Activated CD4-positive, alpha-beta T cell treated with anti-CD3 and anti-CD28 coated beads, Interleukin-2, amount 10 ng/mL, durations not matched to agents 24 days and 14 days (primary cell): ENCODE measurements at places on chromosomes 3 and 15. TPM values are rescaled to one million over a fixed set of nuclear protein-coding genes. Genes with fewer than 3 reads are reported as not detected.

DNA sequence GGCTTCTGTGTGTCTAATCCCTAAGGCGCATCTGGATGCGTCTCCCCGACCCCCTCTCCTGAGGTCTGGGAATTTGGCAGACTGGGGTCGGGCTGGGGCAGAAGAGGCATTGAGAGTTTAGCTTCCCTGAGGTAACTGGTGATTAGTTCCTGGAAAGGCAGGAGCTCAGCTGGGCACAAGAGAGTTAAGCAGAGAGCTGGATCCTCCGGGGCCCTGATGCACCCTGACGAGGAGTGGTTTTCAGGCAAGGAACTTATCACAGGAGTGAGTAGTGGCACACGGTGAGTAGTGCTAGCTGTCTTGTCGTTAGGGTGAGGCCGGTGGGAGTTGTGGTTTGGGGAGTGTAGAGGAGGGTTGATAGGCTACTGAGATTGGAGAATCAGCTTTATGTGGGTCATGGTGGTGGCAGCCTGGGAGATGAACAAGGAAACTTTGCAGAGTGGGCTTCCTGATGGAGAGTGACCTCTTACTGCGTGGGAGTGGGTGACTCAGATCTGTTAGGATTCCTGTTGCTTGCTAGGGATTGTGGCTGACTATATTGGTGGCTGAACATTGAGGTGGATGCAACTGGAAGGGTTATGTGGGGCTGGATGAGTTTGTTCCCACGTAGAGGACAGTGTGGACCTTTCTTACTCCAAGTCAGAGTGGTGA lies 897 bp downstream of the RAD54L2 start:
- DNase-seq = peak; percentile 76

DNA sequence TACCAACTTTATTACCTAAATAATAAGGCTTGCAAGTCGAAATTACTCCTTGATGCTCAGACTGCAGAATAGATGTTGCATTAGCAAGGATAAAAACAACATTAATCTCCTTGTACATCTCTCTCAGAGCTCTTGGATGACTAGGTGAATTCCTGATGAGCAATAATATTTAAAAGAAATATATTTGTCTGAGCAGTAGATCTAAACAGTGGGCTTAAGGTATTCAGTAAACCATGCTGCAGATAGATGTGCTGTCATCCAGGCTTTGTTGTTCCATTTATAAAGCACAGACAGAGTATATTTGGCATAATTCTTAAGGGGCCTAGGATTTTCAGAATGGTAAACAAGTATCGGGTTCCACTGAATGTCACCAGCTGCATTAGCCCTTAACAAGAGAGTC lies 257.1 kb downstream of the TUSC7 start:
- no peak for DNase-seq

DNA sequence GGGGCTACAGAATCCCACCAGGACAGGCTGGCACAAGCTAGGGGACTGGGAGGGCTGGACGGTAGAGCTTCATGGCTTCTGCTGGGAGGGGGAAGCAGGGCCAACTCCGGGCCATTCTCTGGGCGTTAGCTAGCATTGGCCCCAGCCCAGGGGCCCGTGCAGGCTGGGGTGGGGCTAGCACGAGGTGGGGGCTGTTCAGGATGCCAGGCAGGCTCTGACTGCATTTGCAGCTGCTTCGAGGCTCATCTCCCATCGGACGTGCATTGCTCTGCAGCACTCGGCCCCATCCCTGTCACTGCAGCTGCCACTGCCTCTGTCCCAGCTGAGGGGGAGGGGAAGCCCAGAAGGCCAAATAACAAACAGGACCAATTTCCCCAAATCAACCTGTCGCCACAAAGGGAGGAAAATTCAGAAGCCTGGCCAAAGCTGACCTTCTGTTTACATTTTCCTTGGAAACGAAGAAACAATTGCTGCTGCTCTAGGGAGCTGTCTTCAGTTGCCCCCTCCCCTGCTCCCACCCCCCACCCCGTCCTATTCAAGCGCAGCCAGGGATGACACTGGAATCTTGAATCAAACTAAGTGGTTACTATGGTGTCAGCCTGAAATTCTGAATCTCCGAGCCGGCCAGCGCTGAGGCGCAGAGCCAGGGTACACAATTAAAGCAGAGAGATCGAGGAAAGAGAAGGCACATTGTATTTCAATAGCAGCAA lies 138.8 kb upstream of the PRR20G start:
- no peak for DNase-seq

DNA sequence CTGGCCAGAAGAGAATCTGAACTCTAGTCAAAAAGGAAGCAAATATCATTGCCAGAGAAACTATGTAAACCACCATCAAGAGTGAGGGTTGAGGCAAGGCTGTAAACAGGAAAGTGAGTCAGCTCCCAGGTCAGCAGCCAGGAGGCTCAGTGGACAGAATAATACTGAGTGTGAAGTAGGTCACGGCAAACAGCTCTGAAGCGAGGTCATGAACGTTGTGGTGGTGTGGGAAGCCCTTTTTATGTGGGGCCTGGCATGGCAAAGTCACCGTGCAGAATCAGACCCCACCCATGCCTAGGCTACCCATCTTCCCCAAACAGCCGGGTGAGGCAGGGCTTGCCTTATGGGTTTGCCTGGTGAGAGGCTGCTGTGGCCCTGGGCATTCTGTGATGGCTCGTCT lies 43.9 kb downstream of the THBS1 start:
- DNase-seq = peak; percentile 90

GRCh38 chr3:133459400-133459799 lies 59.5 kb downstream of the BFSP2 start:
- DNase-seq = no peak

DNA sequence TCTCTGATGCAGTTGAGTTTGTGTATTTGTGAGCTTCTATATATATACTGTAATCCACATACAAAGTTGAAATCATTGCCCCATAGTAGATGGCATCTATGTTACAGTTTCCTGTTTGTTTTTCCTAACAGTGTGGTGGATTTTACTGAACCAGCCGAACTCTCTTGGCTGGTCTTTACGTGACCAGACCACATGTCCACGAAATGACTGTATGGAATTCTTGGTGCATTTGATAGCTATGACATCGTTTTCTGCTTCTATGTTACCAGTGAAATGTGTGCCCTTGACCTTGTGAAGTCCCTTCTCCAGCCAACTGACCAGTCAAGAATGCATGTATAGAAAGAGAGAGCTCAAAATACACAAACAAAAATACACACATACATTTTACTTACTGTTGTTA lies 1.8 kb downstream of the KCNMB2 start:
- no peak for DNase-seq

DNA sequence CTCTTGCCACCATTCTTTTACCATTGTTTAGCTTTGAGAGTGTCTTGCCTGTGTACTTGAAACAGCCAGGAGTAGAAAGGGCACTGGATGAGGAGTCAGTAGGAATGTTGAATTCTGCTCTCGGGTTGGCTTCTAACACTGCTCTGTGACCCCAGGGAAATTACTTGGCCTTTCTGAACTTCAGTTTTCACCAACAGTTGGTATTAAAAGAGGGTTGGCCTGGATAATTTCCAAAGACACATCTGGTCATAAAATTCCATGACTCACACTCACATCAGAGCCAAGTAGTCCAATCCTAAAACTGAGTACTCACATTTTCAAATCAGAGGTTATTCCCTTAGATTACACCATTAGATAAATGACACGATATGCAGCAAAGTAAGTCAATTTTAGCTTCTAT lies 141.6 kb downstream of the ECT2 start:
- no peak for DNase-seq

GRCh38 chr3:69560116-69560515 lies 174.2 kb upstream of the FRMD4B start:
- no peak for DNase-seq

GRCh38 chr3:196749125-196749524 lies 9.5 kb downstream of the PAK2 start:
- no peak for DNase-seq

DNA sequence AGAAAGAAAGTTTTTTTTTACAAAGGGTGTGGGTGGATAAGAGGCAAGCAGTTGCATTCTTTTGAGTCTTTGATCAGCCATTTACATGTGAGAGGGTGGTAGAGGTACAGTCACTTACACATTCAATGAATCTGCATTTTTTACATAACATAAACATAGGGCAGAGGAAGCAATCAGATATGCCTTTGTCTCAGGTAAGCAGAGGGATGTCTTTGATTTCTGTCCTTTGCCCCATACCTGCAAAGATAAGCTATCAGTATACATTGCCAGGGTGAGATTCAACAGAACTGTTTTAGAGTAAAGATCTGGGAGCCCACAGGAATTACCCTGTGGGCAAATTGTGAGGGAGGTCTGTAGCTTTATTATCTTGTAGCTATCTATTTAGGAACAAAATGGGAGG lies 5.4 kb upstream of the PPP1R2 start:
- DNase-seq = no peak

DNA sequence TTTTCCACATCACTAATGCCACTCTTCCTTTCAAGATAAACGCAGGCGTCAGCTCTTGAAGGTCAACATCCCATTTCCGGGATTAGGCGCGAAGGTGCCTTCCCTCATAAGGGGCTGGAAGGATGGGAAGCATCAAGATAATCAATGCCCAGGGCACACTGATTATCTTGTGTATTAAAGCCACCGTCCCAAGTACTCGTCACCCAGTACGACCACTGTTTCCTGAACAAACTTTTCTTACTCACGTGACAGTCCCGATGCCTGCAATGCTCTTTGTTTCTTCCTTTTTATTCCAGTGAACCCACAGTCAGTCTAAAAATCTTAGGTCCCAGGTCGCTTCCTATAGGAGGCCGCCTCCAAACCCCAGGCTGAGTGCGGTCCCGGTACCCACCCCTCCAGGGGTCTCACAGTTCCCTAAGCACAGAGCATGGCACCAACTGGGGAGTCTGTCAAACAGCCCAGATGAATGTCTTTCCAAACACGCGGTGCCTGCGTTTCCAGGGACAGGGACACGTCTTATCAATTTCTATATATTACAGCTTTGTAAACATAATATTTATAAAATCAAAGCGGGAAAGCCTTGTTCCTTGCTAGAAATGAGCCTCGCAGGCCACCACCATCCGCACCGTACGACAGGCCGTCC lies 589 bp downstream of the ANAPC13 start:
- no peak for DNase-seq

GRCh38 chr15:89577776-89578115 lies 2.5 kb downstream of the TICRR start:
- no peak for DNase-seq

DNA sequence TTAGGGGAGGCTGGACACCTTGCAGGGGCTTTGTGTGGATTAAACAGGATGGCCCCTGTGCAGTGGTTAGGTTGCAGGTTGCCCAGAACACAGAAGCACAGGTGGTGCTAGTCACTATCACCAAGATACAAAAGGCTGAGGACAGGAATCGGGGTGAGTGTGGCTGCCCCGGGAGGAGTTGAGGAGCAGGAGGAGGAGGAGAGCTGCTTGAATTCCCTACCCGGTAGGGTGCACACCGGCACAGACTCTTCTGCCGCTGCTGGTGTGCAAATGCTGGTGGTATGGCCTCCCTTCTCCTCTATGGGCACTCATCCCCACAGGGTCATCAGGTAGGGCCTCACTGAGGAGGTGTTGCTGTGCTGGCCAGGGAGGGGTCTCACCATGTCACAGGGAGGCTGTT lies 67.5 kb upstream of the SMAD6 start:
- DNase-seq = no peak

DNA sequence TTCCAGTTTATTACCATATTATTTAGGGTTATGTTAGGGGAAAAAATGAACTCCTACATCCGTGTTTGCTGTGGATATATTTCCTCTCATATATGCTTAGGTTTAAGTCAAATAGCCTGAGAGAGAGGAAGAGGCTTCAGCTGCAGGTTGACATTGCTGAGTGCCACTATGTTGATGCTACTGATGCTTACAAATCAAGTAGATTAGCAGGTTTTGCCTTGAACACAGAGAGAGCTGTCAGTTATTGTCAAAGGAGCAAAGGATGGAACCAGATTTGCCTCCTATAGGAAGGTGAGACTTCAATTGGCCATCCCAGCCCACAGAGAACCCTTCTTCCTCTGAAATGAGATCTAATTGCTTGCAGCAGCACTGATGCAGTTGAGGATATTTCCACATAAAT lies 339.2 kb downstream of the CADM2 start:
- no peak for DNase-seq

DNA sequence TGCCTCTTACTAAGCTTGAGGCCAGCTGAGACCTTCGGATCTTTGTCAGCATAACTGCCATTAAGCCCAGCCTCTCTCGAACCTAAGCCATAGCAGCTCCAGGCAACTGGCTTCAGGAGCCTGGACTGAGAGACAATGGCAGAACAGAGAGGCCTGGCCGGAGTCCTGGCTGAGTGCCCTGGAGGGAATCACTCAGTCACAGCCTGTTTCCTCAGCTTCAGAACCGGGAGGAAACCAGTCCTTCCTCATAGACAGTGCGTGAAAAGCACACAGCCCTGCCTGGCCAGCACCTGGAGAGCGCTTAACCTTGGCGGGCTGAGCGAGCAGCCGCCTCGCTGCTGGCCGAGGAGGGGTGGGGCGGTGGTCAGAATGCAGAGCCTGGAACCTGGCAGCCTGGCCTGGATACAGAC lies 21.6 kb downstream of the RNU5B-1 start:
- DNase-seq = no peak

- no peak for DNase-seq
These were observed 321.0 kb upstream of the NAALADL2 start for GRCh38 chr3:174538151-174538550.

DNA sequence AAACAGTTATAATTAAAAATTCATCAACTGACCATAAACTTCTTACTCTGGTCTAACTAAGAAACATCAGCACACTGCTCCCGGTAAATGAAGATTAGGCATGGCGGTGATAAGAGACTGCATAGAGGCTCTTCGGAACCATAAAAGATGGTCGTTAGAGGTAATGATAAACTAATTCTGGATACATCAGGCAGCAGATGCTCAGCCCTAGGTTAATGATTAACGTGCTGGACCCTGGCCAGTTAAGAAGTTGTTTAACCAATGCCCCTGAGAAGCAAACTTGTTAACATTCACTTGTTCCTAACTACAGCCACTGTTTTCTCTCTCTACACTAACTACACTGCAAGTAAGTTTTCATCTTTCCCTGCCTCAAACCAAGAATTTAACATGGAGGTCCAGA lies 111.5 kb downstream of the PDZRN3 start:
- no peak for DNase-seq

DNA sequence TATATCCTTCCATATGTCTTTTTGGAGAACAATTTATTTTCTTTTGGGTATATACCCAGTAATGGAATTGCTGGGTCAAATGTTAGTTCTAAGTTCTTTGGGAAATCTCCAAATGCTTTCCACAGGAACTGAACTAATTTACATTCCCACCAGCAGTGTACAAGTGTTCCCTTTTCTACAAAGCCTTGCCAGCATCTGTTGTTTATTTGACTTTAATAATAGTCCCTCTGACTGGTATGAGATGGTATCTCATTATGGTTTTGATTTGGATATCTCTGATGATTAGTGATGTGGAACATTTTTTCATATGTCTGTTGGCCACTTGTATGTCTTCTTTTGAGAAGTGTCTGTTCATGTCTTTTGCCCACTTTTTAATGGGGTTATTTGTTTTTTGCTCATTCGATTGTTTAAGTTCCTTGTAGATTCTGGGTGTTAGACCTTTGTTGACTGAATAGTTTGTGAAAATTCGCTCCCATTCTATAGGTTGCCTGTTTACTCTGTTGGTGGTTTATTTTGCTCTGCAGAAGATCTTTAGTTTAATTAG lies 48.4 kb downstream of the TMEM45A start:
- DNase-seq = no peak

OR5K2 gene
- not detected in 2 replicates for total RNA-seq

USP8 gene
- total RNA-seq = 56.9 and 60.9 TPM in 2 replicates

TYRO3 gene
- total RNA-seq = 4.2 and 6.2 TPM in 2 replicates

TRPM1 gene
- total RNA-seq = not detected in 2 replicates

KNG1 gene
- total RNA-seq = not detected in 2 replicates

STRC gene
- total RNA-seq = 0.05 and 0.45 TPM in 2 replicates

SERINC4 gene
- 0.28 and 0.33 TPM in 2 replicates for total RNA-seq

PLA2G4B gene
- total RNA-seq = 8.5 and 8.8 TPM in 2 replicates

SNAP23 gene
- total RNA-seq = 74.0 and 84.5 TPM in 2 replicates

XIRP1 gene
- 2.7 and 2.9 TPM in 2 replicates for total RNA-seq

UROC1 gene
- not detected in 2 replicates for total RNA-seq
